ENCODE measurements at places on chromosomes 2 and 18.

DNA sequence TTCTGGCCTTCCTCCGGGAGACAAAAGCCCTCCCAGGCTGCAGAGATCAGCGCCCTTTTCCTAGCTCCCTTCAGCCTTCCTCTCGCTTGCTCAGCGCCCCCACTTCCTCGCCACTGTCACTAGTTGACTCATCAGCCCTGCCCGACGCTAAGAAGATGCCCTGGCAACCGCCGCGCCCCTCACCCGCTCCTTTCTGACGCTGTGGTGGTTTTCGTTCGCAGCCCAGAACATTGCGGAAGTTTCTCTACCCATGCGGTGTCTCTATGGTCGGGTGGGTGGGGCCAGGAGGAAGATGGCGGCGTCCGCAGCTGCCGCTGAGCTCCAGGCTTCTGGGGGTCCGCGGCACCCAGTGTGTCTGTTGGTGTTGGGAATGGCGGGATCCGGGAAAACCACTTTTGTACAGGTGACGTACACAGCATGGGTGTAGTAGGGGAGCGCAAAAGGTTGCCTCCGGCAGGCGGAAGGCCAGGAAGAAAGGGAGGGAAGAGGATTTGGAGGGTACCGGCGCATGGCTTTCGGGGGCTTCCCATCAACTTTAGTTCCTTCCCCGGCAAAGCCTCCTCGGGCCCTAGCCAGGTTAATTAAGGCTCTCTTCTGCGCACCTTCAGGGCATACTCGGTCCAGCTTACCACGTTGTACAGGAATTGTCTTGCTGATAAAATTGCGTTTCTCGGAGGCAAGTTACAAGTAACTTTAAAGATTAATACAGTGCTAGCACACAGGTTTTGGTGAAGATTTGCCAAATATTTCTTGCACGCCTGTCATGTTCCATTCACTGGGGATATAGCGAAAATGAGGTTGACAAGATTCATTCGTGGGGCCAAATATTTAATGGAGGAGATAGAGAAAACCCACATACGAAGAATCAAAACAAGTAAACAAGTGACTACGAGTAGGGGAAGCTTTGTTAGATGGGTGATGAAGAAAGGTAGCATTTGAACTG, at the start of the genes CCDC121 and GPN1:
Gene CCDC121, minus strand, starts transcription at position 246 of the 943 bp plus-strand sequence. CDS start 1,213 bp downstream, outside the sequence.
Gene GPN1, plus strand, starts transcription at position 284 of the 943 bp plus-strand sequence. Its CDS starts 9 bp downstream, at position 293.
- peak; percentile 92 for DNase-seq

DNA sequence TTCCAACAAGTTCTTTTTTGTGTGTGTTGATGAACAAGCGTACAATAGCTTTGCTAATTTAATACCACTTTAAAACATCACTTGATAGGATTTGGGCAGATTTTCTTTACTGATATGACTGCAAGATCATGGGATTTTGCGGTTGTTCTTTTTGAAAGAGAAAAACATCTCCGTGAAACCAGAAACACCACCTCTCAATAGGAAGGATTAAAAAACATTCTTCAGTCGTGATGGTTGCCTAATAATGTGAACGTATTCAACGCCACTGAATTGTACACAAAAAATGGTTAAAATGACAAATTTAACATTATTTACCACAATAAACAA, 19.3 kb downstream of the RBMS1 start:
- no peak for DNase-seq

- DNase-seq, result no peak
Observed at GRCh38 chr18:57603871-57604270, 17.4 kb upstream of the FECH start.

GRCh38 chr2:216827073-216827720, 32.7 kb downstream of the TNP1 start:
- no peak for DNase-seq

DNA sequence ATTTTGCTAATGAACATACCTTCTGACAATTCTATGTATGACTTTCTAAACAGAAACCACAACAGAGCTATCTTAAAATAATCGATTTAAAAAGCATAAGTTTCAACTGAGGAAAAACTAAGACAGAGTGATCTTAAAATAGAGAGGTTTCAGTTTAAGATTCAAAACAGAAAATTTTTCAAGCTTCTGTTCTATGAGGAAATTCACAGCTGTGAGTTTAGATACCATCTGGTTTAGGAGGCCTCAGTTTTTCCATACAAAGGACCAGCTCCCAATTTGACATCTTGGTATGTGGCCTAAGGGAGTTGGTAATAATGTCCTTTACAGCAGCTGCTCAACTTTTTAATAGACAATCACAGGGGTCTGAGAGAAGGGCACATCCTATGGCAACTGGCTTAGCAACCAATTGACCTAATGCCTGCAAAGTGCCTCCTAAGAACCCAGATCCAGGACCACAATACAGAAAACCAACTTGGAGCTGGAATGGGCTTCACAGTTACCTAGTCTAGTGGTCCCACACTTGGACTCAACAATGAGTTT, 39.7 kb downstream of the MDH1 start:
- DNase-seq, result no peak

GRCh38 chr2:216877085-216877484, 17.2 kb upstream of the TNP1 start:
- DNase-seq, result no peak

- DNase-seq, result no peak
Observed at GRCh38 chr2:157793053-157793612, 83.0 kb downstream of the ACVR1 start.

- no peak for DNase-seq
Observed at GRCh38 chr2:46101557-46102220, 195.5 kb upstream of the EPAS1 start.

- DNase-seq, result no peak
Observed at GRCh38 chr18:64029096-64029495, 59.2 kb downstream of the SERPINB8 start.

- DNase-seq, result no peak
Observed at GRCh38 chr2:134304394-134305108, 50.7 kb downstream of the MGAT5 start.

DNA sequence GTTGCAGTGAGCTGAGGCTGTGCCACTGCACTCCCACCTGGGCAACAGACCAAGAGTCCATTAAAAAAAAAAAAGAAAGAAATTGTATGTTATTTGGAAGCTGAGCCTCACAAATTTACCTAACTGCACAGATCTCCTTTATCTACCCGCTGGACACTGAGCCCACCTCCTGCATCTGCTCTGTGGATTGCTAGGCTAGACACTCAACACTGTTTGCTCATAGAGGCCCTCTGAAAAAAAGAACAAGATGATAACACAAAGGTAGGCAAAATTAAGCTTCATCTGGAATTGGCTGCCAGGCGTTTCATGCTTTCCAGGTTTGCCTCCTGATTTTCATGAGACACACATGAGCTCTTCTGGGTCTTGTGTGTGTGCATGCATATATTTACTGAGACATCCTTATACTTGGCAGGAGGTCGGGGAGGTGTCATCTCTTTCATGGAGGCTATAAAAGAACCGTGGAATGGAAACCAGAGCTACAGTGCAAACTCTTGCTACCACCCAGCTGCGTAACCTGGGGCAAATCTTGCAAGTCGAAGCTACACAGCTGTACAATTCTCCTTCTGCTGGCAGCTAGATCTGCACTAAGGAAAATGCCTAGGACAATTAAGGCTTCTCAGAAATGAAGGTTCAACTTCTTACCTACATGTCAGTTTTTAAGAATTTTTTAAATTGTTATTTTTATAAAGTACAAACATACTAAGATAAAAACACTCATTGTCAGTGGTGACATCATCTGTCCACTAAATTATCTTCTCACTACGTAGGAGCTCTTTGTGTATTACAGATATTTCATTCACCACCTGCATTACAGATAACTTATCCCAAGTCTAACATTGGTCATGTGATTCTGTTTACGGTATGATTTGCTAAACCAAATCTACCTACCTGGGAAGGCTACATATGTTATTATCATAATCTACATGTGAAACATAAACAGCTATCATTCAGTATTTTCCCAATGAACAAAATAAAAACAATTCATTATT, 63.1 kb downstream of the CABYR start:
- DNase-seq, result no peak

GRCh38 chr2:237435844-237436587, 22.1 kb upstream of the COL6A3 start:
- no peak for DNase-seq

DNA sequence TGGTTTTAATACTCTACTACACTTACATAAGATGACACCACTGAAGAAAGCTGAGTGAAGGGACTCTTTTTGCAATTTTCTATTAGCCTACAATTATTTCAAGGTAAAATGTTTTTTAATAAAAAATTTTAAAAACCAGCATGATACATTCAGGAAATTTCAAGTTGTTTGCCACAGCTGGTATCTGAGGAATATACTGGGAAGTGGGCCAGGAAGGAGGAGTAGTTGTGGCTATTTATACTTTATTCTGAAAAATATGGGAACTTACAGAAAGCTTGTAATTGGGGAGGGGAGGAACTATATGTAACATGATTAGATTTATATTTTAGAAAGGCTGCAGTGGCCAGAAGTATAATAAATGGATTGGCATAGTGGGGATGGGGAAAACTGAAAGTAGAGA, 40.8 kb downstream of the WDR35 start:
- no peak for DNase-seq

GRCh38 chr2:149860276-149860921, 272.8 kb upstream of the MMADHC start:
- DNase-seq, result no peak

DNA sequence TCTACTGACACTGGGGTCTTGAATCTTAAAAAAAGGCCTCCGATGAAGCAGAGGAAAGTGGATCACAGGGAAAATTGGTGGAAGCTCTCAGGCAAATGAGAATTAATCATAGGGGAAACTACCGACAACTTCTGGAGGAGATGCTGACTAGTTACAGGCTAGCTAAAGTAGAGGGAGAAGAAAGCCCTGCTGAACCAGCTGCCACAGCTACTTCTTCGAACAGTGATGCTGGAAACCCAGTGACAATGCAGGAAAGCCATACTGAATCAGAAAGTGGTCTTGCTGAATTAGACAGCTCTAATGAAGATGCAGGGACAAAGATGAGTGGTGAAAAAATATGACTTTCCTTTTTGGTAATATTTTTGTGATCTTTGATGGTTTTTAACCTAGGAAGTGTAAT, 44.9 kb upstream of the SLC3A1 start:
- DNase-seq, result no peak

- DNase-seq, result no peak
Observed at GRCh38 chr18:42287047-42287446, 332.0 kb downstream of the PIK3C3 start.

- no peak for DNase-seq
Observed at GRCh38 chr2:191947235-191947634, 100.3 kb upstream of the CAVIN2 start.

GRCh38 chr18:32956591-32957315, 183.9 kb upstream of the KLHL14 start:
- DNase-seq, result no peak

- no peak for DNase-seq
Observed at GRCh38 chr18:43068781-43069180, 46.7 kb downstream of the RIT2 start.

DNA sequence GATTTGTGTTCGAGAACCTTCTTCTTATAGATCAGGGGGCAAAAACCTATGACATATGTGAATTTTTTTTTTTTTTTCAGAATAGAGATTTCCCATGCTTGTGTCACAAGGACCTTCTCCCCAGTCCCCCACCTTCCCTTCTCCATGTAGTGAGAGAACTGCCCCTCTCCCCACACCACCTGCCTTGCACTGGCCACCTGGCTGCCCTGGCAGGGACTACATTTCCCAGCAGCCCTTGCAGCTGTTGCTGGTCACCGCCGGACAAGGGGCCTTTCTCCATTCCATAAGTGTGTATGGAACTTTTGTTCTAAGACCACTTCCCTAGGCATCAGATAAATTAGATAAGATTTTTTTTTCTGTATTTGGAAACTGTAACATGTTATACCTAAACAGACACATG, 22.2 kb downstream of the MBP start:
- DNase-seq, result no peak

- no peak for DNase-seq
Observed at GRCh38 chr2:225400060-225400511, 576 bp downstream of the NYAP2 start.

DNA sequence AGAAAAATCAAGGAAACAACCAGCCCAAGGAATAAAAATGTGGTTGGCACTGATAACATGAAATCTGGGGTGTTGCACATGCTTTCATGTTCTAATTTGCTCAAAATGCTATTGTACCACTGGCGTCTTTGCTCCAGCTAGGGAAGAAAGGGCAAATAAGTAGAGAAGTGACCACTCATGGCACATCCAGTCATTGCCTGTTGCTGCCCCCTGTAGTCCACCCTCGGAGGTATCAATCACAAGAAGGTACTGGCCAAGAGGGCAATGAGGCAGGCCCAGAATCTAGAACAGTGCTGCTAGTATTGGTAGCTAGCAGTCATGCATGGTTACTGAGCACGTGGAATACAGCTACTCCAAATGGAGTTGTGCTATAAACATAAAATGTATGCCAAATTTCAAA, 213.4 kb downstream of the CDCA7 start:
- DNase-seq, result no peak

DNA sequence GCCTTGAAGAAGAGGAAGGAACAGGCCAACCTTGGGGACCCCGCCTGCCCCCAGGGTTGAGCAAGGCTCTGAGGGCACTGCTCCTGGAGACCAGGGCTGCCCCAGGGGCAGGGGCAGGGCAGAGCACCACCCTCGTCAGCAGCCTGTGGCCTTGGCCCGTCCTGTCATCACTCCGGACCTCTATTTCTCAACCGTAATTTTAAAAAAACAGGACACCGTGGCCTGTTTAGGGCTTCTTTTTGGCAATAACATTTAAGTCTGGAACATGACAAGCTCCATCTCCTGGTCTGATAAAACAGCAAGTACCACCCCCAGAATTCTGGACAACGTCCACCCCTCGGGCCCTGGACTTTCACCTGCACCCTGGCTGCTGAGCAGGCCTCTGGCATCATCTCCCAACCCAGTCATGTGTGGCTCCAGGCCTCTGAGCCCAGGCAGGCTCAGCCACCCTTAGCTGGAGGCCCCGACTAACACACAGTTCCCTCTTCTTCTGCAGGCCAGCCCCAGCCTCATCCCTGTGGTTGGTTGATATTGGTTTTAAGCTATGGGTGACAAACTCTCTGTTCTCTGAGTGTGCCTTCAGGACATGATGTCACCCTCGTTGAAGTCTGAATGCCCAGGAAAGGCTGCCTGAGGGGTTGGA, 22.6 kb upstream of the ID2 start:
- no peak for DNase-seq

DNA sequence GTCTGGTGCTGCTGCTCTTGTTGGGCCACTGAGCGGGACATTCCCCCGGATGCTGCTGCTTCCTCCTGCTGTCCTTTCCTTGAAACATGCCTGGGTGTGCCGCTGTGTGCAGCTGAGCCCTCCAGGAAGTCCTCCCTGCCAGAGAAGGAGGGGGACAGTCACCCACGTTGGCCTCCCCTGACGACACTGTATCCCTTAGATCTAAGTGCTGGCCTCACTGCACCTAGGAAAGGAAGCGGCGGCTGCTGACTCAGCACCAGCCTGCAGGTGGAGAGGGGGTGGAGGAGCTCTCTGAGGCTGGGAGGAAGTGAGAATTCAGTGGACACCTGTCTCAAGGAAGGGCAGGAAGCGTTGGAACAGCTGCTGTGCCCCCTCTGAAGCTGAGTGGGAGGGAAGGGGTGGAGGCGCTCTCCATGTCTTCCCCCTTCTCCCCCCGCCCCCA, 239.8 kb downstream of the HAUS1 start:
- peak; percentile 12 for DNase-seq

- no peak for DNase-seq
Observed at GRCh38 chr2:26193578-26194231, 20.8 kb downstream of the GAREM2 start.

- no peak for DNase-seq
Observed at GRCh38 chr2:170212625-170213280, 34.8 kb downstream of the MYO3B start.

All from stimulated activated CD4-positive, alpha-beta T cell treated with anti-CD3 and anti-CD28 coated beads, Interleukin-1b, Interleukin-23, amount 100 ng/mL, for 4 hours (primary cell).